ENCODE measurements at places on chromosomes 5 and 9.

DNA sequence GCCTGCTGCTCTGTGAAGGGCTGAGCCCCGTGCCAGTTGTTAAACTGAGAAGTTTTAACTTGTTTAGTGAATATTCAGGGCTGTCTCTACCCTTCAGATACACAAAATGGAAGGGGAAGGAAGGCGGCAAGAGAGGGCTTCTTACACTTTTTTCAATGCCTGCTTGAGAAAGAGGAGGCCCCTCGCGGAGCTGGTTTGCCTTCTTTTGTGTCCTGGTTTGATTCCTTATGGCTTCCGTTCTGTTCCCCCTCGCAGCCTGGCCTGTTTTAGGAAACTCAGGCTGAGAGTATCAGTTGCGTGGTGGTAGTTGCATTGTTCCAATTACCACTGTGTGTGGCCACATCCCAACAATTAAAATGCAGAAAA is 1.0 kb downstream of the FAM53C start:
- no peak for DNase-seq

DNA sequence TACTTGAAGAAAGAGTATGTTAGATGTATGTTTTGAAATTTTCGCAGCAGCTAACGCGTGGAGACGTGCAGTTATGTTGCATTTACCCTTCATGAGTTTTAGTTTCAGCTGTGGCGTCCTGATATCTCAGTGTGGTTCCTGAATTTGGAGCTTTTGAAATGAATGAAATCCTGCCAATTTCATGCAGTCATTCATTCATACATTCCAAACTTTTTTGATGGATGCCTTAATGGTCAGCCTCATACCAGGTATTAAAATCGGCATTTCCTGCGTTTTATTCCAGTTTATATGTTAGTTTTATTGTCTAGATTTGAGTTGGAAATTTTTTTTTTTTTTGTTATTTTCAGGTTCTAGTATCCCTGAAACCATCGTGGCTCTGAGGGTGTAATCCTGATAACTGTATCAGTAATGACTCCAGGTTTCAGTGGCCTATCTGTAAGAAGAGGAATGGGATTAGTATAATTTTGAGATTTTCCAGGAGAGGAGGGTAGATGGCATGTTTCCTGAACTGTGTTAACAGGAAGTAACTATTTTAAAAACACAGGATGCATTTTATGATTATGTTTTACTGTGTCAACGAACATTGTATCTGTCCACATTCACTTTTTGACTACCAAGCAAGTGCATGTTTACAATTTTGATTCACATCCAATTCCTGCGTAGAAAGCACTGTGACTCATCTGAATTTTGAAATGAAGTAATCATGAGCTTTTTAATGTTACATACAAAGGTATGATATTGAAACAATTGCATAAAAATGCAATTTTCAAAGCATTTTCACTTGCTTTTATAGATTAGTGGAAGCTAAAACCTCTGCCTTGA is 1.0 kb downstream of the FOCAD start:
- DNase-seq: no peak

GRCh38 chr5:68195137-68195536 is 20.4 kb upstream of the PIK3R1 start:
- DNase-seq: no peak

DNA sequence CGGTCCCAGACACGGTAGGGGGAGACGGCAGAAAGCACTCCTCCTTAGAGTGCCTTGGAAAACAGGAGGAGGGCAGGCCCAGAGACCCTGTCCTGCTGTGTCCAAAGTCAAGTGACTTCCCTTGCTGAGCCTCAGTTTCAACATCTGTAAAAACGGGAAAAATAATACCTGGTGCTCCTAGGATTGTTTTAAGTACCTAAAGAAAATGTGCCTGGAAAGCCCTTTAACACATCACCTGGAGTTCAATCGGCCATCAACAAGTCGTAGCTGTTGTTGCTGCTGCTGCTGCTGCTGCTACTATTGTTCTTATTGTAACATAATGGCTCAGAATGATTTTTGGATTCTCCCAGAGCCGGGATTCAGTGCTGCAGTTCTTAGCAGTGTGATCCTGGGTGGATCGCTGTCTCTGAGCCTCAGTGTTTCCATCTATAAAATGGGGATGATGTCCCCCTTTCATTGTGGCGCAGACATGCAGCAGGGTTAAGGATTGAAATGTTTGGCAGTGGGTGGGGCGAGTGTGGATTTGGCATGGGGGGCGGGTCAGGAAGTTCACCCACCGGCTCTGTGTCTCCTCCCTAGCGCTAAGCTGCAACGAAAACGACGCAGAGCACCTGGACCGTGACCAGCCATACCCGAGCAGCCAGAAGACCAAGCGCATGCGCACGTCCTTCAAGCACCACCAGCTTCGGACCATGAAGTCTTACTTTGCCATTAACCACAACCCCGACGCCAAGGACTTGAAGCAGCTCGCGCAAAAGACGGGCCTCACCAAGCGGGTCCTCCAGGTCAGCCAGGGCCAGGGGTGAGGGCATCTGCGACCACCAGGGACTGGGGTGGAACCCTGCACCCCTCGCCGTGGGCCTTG is 9.2 kb downstream of the LHX2 start:
- no peak for DNase-seq

GRCh38 chr9:27726244-27727081 is 153.2 kb upstream of the C9orf72 start:
- DNase-seq: peak; percentile 79

DNA sequence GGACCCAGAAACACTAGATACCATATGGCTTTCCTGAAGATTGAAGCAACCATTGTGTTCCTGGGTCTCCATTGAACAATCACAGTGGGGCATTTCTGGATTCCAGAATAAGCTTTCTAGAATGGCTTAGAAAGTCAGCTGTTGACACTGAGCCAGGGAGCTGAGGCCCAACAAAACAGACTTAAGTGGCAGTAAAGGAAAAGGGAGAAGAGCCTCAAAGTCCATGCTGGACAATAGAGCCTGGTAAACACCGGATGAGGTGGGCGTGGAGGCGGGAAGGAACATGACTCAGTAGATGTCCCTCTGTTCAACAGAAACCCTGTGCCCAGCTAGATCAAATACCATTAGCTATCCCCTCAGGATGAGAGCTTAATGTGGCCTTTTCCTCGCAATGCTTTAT is 14.8 kb downstream of the SPARC start:
- DNase-seq: no peak

DNA sequence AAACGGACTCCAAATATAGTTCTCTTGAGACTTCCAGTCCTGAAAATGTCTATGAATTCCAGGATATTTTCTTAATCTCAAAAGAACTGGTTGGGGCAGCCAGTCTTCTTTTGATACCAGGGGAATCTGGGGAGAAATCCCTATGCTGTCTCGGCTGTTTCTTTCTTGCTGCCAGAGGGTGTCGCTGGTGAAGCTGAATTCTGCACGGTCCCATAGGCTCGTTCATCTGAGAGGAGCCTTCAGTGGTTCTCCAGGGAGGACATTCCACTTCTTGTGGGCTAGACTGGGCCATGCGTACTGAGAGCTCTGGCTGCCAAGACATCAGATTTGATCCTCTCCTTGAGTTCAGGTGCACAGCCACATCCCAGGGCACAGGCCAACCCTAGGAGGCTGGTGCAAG is 155.0 kb upstream of the CLINT1 start:
- DNase-seq: no peak

DNA sequence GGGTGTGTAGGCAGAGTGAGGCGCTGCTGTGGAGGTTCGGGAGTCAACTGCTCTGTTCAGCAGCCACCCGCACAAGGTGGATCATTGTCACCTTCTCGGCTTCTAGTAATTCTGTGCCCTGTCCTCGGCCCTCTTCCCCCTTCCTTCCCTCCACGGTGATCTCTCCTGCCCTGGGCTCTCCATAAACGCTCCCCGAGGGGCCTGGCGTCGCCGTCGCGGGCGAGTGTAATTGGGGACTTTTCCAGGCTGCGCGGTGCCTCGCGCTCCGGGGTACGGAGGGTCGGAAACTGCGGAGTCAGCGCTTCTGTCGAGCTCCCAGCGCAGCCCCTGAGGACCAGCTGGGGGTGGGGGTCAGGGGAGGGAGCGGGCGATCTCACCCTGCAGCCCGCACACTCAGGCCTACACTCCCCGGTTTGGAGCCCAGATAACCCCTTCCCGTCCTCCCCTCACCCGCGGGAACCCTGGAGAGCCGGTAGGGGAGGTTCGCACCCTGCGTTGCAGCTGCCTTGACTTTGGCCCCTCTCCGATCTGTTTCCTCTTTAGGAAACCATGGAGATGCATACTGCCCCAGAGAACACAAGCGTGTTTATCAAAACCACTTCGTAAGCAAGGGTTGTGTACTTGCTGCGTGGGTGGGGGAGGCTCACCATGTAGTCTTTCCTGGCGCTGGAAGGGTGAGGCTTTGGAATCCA is 188.3 kb upstream of the ZNF618 start:
- peak; percentile 10 for DNase-seq

- DNase-seq: no peak
Measured at GRCh38 chr9:97559111-97559514, 57.6 kb downstream of the TMOD1 start.

GRCh38 chr9:14260101-14260500 is 53.8 kb downstream of the NFIB start:
- no peak for DNase-seq

Measured in NCI-H1105 (cell line).